ENCODE measurements at places on chromosomes 1 and 21.

DNA sequence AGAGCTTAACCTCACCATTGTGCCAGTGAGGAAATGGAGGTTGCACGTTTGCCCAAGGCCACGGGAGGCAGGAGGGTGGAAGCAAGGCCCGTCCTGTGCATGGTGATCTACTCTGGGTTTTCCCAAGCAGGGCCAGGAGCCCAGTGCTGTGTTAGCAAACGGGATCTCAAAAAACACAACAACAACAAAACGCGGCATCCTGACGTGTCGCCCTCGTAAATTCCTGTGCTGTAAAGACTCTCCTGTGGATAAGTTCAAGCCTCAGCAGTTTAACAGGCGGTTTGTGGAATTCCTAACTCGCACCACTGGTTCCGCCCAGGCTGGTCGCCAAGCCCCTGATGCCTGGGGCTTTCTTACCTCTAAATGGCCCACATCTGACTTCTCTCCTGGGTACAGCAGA lies 39.1 kb downstream of the TFF3 start:
- no peak for DNase-seq

DNA sequence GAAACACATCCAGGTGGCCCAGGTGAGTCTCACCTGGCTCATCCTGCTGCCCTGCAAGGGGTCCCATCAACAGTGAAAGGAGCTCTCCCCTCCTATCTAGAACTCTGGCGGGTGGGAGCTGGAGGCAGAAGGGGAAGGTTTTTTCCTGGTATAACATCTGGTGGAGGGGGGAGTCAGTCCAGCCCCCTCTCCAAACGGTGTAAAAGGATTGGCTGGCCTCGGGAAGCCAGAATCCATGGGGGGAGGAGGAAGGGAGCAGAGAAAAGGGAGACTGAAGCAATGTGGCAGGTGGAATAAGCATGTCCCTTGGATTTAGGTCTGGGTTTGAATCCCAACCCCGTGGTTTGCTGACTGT lies 1.2 kb upstream of the CAMK2N1 start:
- DNase-seq: no peak

- DNase-seq: no peak
Observed at GRCh38 chr1:234901491-234902049, 227.1 kb downstream of the TOMM20 start.

DNA sequence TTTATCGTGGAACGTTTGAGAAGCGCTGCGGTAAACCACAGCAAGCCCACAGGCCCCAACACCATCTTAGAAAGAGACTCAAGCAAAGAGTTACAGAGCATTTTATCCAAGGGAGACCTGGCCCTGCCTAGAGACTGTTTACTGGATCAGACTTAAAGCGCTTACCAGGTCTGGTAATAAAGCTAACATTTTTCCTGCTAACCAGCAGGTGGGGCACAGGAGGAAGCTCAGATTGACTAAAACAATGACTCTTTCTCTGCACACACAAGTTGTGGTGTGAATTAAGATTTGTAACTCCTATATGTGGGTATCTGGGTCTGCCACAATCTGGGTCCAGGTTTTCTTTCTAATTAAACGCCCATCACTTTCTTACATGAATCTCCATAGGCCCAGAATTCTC lies 136.5 kb upstream of the ETS2 start:
- no peak for DNase-seq

DNA sequence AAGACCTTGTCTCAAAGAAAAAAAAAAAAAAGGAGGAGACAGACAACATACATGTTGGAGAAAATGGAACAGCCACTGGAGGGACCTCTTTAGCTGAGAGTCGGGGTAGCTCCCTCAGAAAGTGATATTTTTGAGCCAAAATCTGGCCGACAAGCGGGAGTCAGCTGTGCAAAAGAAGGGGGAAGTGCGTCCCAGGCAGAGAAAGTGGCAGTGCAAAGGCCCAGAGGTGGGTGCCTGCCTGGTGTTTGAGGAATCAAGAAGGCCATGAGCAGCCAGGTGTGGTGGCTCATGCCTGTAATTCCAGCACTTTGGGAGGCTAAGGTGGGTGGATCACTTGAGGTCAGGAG lies 6.1 kb upstream of the CROCC start:
- DNase-seq: no peak

DNA sequence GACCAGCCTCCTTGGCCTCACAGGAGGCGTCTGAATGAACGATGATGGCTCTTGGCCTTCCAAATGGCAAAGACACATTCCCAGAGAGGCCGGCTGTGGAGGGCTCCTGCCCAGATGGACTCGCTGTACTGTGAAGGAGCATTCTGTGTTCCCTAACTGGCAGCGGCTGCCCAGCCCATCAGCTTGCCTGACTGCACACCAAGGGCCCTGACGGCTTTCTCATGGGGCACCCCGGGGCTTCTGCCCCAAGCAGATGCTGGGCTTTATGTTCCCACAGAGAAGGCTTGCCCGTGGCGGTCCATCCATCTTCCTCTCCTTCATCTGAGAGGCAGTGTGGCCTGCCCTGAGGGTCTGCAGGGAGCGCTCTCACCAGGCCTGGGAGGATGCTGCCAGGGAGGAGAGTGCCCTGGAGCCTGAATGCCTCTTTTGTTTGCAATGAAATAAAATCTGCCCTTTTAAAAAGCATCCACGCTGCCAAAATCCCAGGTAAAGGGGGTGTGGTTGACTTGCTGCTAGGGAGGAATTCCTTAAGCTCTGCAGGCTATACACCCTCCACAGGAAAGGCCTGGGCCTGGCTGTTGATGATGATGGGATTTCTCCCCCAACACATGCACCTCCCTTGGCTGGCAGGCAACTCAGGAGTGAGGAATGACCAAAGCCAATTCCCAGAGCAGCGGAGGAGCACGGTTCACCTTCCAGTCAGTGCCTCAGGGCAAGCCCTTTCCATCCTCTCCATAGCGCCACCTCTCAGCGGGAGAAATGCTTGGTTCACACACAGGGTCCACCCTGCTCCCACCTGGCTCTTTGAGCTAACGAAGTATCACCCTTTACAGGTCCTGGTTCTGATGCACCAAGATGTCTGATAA lies 84.6 kb upstream of the SSX2IP start:
- no peak for DNase-seq

DNA sequence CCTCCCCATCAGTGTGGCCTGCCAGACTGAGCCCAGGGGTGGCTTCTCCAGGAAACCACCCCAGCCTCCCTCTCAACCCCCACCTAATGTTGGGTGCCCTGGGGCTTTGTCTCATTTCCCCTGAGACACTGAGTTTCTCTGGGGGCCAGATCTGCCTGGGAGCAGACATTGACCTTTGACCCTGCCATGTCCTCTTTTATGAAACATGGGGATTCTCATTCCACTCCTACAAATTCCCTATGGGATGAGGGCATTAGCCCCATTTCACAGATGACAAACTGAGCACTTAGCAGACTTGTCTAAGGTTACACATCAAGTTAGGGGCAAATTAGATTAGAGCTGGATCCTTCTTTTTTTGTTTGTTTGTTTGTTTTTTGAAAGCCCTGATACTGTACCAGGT lies 24.1 kb downstream of the RHBG start:
- no peak for DNase-seq

GRCh38 chr1:152473887-152474537 lies 36.6 kb upstream of the LCE5A start:
- DNase-seq: no peak

GRCh38 chr1:212283741-212284140 lies 1.5 kb upstream of the PPP2R5A start:
- no peak for DNase-seq

- DNase-seq: peak; percentile 68
Observed at GRCh38 chr1:86833461-86834215, 80.3 kb downstream of the SELENOF start.

DNA sequence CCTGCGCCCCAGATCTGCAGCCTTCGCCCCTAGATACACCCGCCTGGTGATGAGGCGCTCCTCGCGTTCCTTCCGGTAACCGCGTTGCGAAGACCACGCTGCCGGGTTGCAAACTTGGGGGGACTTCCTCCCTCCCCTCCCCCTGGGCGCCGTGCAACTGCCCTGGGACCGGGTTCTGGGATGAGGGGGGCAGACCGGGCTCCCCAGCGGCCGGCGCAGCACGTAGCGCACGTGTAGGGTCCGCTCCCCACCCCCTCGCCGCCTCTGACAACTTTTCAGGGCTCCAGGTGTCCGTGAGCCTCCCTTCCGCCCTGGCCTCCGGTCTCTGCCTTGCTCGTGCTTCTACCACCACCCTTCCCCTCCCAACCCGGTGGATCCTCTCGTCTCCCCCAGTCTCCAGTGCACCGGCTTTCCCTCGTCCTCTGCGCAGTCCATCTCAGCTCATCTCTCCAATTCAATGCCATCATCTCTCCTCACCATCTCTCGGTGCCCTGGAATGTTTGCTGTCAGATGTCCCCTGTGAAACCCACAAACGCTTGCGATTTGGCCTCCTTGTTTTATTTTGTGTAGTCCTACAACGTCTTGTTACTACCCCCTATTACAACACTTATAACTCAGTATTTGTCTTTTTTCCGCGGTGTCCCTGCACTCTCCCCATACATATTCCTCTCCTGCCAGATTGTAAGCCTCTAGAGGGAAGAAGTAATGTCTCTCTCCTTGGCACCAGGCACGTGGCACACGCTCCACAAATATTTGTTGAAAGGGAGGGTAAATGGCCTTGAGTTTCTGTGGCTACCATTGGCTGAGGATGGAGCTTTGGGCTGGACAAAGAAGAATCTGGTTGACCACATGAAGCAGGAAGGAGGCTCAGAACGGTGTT lies 782 bp downstream of the PCAT6 start:
- DNase-seq: no peak

Data from AG09309 (cell line).